ENCODE measurements at places on chromosomes 1 and 21.

DNA sequence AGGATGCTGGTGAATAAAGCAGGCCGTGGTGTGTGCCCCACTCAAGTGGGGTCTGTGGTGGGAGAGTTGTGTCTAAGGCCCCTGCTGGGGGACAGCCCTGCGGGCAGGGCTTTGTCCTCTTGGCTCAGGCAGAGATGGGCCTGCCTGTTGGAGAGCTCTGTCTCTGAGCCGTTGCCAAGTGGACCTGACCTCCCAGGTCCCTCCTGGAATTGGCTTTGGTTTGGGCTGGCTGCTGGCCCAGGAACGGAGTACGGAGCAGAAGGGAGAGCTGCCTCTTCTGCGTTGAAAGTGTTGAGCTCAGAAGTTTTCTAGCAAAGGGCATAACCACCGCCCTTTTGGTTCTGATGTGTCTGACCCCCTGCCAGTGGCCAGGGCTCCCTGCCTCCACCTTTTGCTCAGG lies 153.9 kb downstream of the PEX14 start:
- no peaks in the 10 kb centered on the region for H3K4me1 ChIP-seq
- H3K27me3 ChIP-seq = no peaks in the 10 kb centered on the region
- no peak overlapping the region for H3K27ac ChIP-seq
- peaks cover 7% of the 10 kb centered on the region for H3K36me3 ChIP-seq
- H3K4me3 ChIP-seq = no peak overlapping the region
- DNase-seq = no peak

DNA sequence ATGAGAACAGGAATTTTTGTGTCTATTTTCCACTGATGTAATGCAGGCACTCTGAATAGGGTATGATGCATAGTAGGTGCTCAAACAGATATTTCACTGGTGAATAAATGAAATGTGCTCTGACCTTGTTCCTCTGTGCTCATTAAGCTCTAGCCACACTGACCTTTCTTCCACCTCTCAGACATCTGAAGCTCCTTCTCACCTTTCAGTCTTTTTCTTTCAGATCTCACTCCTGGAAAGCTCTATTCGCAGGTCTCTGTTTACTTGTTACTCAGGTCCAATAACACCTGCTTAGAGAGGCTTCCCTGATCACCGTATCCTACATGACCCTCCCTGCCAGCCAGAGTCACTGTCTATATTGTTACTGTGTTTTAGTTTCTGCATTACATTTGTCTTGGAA lies 59.2 kb upstream of the IVNS1ABP start:
- no peaks in the 10 kb centered on the region for H3K27me3 ChIP-seq
- no peak for DNase-seq
- H3K4me1 ChIP-seq = no peaks in the 10 kb centered on the region
- H3K4me3 ChIP-seq = no peak overlapping the region
- H3K27ac ChIP-seq = no peak overlapping the region

DNA sequence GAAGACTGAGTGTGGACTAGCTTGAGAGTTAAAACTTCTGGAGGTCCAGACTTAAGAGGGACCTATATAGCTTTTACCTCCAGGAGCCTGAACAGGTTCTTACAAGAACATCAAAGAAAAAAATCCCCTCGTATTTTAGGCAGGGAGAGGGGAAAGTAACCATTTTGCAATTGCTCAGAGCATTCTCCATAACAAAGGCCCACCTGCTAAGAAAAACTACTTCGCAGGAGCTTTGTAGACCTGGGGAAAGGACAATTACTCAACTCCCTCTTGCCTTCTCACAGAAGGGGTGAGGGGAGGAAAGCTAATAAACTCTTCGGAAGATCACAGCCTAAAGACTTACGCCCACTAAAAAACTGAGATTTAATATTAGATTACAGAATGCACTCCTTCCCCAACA lies 86.3 kb downstream of the RERE start:
- H3K4me3 ChIP-seq = no peak overlapping the region
- H3K36me3 ChIP-seq = peaks cover 7% of the 10 kb centered on the region
- peaks cover 6% of the 10 kb centered on the region for H3K4me1 ChIP-seq
- no peaks in the 10 kb centered on the region for H3K27me3 ChIP-seq

- no peak overlapping the region for H3K4me3 ChIP-seq
- H3K4me1 ChIP-seq = peaks cover 16% of the 10 kb centered on the region
- no peak overlapping the region for H3K27ac ChIP-seq
- H3K27me3 ChIP-seq = no peaks in the 10 kb centered on the region
- H3K36me3 ChIP-seq = no peaks in the 10 kb centered on the region
Measured at GRCh38 chr1:241706967-241707366, 54.9 kb downstream of the WDR64 start.

GRCh38 chr1:3183411-3183810 lies 114.4 kb downstream of the PRDM16 start:
- no peaks in the 10 kb centered on the region for H3K4me1 ChIP-seq
- H3K4me3 ChIP-seq = no peak overlapping the region
- DNase-seq = no peak
- H3K27ac ChIP-seq = no peak overlapping the region

GRCh38 chr21:37060296-37060695 lies 12.6 kb downstream of the PIGP start:
- peaks cover 5% of the 10 kb centered on the region for H3K36me3 ChIP-seq
- H3K4me3 ChIP-seq = no peak overlapping the region

DNA sequence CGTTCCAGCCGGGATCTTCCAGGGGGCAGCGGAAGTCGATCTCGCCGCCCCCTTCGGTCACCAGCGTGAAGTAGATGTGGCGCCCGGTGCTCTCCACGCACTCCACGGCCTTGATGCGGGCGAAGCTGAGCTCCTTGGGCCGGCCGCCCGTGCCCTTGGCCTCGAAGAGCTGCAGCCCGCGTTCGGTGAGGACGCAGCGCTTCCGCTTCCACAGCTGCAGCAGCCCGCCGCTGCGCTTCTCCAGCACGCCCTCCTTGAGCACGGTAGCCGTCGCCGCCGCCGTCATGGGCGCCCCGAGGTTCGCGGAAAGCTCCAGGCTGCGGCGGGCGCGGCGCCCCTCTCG lies 516 bp downstream of the PHLDA3 start:
- peak; percentile 30 for DNase-seq
- H3K4me3 ChIP-seq = peak overlapping the region; percentile 80
- H3K27me3 ChIP-seq = peaks cover 47% of the 10 kb centered on the region
- H3K36me3 ChIP-seq = no peaks in the 10 kb centered on the region
- no peak overlapping the region for H3K27ac ChIP-seq

DNA sequence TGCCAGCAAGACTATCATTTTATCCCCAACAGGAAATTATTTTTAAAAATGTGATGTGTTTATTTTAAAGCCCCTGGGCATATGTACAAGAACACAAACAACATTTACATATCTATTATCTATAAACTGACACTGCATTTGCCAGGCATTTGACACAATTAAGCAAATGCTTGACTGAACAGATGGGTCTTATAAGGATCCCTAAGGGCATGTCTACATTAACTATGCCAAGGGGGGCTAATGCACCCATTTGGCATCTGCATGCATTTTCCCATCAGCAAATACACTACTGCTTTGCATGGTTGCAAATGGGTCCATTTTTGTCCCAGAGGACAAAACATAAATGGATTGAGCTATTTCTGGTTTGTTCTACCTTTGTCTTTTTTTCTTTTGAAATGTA lies 884.8 kb upstream of the B3GALT2 start:
- H3K36me3 ChIP-seq = no peaks in the 10 kb centered on the region
- no peaks in the 10 kb centered on the region for H3K27me3 ChIP-seq
- H3K4me1 ChIP-seq = no peaks in the 10 kb centered on the region
- no peak for DNase-seq

DNA sequence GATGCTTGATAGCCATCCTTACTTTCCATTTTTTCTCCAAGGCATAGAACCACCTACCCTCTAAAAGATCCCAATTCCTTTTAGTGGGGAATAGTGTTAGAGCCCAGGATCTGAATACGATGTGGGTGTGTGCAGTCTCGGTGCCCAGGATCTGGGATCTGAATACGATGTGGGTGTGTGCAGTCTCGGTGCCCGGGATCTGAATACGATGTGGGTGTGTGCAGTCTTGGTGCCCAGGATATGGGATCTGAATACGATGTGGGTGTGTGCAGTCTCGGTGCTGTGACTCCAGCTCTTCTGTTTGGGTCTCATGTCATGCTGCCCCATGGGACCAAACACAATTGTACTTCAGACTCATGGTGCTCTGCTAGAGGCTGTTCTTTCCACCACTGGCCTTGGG lies 265.5 kb downstream of the TRABD2B start:
- no peaks in the 10 kb centered on the region for H3K36me3 ChIP-seq
- peaks cover 2% of the 10 kb centered on the region for H3K4me1 ChIP-seq
- peaks cover 14% of the 10 kb centered on the region for H3K27me3 ChIP-seq

- peak overlapping the region; percentile 94 for H3K27ac ChIP-seq
- no peaks in the 10 kb centered on the region for H3K27me3 ChIP-seq
- H3K4me3 ChIP-seq = peak overlapping the region; percentile 56
- peaks cover 91% of the 10 kb centered on the region for H3K4me1 ChIP-seq
- peaks cover 7% of the 10 kb centered on the region for H3K36me3 ChIP-seq
Measured at GRCh38 chr1:235011064-235011598, 117.5 kb downstream of the TOMM20 start.

GRCh38 chr1:240343966-240344365 lies 252.3 kb downstream of the FMN2 start:
- H3K36me3 ChIP-seq = no peaks in the 10 kb centered on the region
- no peak overlapping the region for H3K27ac ChIP-seq
- no peaks in the 10 kb centered on the region for H3K4me1 ChIP-seq
- DNase-seq = no peak
- no peaks in the 10 kb centered on the region for H3K27me3 ChIP-seq

GRCh38 chr1:234645964-234646363 lies 36.0 kb upstream of the IRF2BP2 start:
- no peak for DNase-seq
- no peak overlapping the region for H3K4me3 ChIP-seq
- no peaks in the 10 kb centered on the region for H3K36me3 ChIP-seq

DNA sequence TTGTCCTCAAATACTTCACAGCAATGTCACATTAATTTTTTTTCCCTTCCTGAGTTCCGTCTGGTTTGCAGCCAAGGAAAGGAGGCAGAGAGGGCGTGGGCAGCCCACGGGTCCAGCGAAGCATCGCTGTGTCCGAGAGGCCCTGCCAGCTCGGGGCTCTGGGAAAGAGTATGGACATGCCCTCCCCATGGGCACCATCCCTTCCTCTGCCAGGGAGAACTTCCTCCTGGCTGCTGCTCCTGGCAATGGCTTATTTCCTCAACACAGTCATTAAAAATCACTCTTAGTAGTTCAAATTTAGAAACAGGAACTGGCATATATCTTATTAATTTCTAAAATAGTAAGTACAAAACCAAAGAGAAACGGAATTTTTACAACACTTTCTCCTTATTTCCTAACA lies 115.4 kb downstream of the RIPK4 start:
- no peak for DNase-seq
- no peak overlapping the region for H3K4me3 ChIP-seq
- H3K4me1 ChIP-seq = peaks cover 3% of the 10 kb centered on the region
- H3K27ac ChIP-seq = no peak overlapping the region

DNA sequence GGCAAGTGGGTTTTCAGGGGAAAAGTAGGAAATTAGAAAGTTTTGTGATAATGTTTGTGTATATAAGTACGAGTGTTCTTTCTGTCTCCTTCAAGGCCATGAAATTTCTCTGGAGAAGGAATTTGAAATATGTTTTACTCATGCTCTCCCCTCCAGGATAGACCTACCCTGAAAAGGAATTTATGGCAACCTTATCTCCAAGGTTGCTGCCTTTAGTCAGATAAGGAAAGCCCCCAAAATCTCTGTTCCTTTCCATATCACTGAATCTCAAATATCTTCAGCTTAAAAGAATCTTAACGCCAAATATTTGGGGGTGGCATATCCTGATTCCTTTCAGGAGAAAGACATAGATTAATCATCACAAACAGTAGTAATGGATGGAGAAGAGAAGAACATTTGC lies 499 bp upstream of the C4BPB start:
- H3K4me3 ChIP-seq = no peak overlapping the region
- H3K36me3 ChIP-seq = no peaks in the 10 kb centered on the region

DNA sequence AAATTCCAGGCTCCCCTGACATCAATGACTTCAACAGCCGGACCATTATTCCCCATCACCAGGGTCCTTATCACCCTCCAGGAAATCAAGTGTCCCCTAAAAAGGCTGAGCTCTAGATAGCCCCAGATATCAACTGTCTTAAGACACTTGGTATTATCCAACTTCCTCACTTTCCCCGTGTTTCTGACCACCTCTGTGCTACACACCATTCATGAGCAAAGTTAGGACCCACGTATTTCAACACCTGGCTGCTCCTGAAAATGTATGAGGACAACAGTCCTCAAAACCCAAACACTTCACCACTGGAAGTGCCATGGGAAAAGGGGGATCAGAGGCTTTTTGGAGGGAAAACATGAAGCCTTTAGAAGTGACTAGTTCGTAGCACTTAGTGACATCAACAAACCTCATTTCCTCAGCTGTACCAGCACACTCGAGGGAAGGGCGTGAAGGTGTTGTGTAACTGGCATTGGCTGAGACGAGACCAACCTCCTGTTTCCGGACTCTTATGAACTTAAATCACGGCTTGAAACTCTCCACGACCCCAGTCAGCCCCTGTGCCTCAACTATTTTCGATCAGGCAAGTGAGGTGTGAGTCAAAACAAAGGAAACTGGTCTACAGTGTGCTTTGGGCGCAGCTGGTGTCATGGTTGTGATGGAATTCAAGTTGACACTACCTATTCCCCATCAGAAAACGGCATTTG lies 4.1 kb upstream of the CHD5 start:
- H3K27me3 ChIP-seq = peaks cover 18% of the 10 kb centered on the region
- peak overlapping the region; percentile 19 for H3K27ac ChIP-seq
- peaks cover 26% of the 10 kb centered on the region for H3K36me3 ChIP-seq
- H3K4me1 ChIP-seq = peaks cover 53% of the 10 kb centered on the region
- no peak overlapping the region for H3K4me3 ChIP-seq

GRCh38 chr1:201489643-201490261 lies 17.2 kb downstream of the CSRP1 start:
- no peaks in the 10 kb centered on the region for H3K4me1 ChIP-seq
- H3K27me3 ChIP-seq = no peaks in the 10 kb centered on the region
- H3K27ac ChIP-seq = no peak overlapping the region
- H3K4me3 ChIP-seq = no peak overlapping the region

DNA sequence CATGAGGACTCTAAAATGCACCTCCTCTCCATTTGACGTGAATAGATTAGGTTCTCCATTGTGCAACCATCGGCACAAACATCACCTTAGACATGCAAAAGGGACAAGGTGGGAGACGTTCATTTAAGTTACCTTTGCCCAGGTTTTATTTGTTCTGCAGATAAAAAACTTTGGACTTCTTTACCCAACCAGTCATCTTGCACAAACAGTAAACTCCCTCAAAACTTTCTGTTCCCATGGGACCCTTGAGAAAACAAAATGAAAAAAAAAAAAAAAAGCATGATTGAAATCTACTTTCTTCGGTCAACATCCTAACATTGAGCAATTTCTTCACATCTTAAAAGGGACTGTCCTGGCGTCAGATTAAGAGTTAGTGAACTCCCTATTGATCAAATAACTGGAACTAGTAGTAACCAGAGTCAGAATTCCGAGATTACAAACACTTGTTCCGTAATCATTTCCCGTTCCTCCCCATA lies 31.4 kb upstream of the PROX1 start:
- H3K36me3 ChIP-seq = no peaks in the 10 kb centered on the region
- no peak overlapping the region for H3K4me3 ChIP-seq
- no peak for DNase-seq
- H3K27me3 ChIP-seq = peaks cover 2% of the 10 kb centered on the region
- H3K4me1 ChIP-seq = no peaks in the 10 kb centered on the region
